ENCODE measurements at places on chromosomes 5 and 9. TPM values are rescaled to one million over a fixed set of nuclear protein-coding genes. Genes with fewer than 3 reads are reported as not detected.
A peak's percentile ranks its signal among the peaks of the same experiment; 100 is the strongest.

The PFN3 gene
- not detected for total RNA-seq

The ARID3C gene
- total RNA-seq, result not detected

The AQP7 gene
- 173 TPM for total RNA-seq

The AGXT2 gene
- total RNA-seq, result not detected

The IL3 gene
- total RNA-seq, result not detected

The STARD4 gene
- 3.8 TPM for total RNA-seq

The NTRK2 gene
- 5.5 TPM for total RNA-seq

The C9orf78 gene
- 35.6 TPM for total RNA-seq

The CCL27 gene
- total RNA-seq, result not detected

GRCh38 chr5:54230936-54231685 is 79.3 kb downstream of the ARL15 start:
- no peak for DNase-seq

DNA sequence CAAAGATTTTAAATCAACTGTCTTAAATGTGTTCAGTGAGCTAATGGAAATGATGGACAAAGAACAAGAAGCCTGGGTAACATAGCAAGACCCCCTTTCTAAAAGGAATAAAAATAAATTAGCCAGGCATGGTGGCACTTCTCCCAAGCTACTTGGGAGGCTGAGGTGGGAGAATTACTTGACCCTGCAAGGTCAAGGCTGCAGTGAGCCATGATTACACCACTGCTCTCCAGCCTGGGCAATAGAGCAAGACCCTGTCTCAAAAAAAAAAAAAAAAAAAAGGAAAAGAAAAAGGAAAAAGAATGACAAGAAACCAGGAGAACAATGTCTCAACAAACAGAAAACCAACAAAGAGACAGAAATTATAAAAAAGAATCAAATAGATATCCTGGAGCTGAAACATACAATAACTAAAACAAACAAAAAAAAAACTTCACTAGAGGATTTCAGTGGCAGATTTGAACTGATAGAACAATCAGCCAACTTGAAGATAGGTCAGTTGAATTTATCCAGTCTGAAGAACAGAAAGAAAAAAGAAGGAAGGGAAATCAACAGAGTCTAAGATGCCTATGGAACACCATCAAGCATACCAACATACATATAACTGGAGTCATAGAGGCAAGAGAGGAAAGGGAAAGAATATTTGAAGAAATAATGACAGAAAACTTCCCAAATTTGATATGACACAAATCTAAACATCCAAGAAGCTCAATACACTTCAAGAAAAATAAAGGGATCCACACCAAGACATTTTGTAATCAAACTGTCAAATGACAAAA is 16.8 kb upstream of the SLC35D2 start:
- no peak for DNase-seq

GRCh38 chr5:61438298-61438970 is 106.4 kb downstream of the ZSWIM6 start:
- DNase-seq, result no peak

DNA sequence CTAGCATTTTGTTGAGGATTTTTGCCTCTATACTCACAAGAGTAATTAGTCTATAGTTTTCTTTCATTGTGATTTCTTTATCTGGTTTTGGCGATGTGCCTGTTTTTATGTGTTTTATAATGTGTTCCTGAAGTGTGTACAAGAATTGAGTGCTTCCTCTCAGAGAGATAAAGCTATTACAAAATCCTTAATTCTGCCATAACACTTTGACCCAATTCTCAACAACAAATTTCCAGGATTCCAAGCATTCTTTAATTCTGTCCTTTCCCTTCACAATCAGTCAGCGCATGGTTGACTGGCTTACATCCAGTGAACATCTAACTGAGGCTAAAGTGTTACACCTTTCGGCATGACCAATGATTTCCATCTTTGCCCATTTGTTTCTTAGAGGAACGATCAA is 282.9 kb upstream of the MVB12B start:
- DNase-seq, result no peak

GRCh38 chr5:179699616-179700237 is 960 bp downstream of the CANX start:
- no peak for DNase-seq

DNA sequence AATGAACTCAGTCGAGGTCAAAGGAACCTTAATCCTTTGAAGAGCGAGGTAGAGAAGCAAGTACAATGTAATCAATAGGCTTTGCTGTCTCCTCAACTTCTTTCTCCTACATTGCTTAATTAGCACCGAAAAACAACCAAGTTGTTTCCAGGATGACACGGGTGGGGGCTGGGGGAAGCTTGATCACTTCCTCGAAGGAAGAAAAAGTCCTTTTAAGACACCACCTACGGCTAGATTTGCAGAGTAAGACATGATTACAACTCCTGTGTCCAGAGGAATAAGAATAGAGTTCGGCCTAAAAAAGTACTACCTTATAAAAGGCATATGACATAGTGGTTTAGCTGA is 811 bp upstream of the ARRDC3 start:
- DNase-seq, result no peak

DNA sequence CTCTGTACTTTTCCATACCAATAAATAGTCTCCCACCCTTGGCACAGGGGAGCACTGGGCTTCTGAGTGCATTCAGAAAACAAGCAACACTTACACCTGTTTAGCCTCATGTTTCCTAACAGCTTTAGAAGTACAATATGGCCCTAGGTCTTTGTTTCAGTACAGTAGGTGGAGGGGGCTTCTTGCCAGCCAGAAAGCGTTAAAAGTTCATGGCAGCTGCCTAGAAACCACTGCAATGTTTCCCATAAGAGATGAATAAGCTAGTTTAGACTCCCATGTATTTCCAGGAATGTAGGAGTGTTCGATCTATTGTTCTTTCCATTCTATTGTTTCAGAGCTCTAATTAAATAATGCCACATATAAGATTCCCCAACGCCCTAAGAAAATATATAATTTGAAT is 444.8 kb downstream of the ARHGEF28 start:
- no peak for DNase-seq

DNA sequence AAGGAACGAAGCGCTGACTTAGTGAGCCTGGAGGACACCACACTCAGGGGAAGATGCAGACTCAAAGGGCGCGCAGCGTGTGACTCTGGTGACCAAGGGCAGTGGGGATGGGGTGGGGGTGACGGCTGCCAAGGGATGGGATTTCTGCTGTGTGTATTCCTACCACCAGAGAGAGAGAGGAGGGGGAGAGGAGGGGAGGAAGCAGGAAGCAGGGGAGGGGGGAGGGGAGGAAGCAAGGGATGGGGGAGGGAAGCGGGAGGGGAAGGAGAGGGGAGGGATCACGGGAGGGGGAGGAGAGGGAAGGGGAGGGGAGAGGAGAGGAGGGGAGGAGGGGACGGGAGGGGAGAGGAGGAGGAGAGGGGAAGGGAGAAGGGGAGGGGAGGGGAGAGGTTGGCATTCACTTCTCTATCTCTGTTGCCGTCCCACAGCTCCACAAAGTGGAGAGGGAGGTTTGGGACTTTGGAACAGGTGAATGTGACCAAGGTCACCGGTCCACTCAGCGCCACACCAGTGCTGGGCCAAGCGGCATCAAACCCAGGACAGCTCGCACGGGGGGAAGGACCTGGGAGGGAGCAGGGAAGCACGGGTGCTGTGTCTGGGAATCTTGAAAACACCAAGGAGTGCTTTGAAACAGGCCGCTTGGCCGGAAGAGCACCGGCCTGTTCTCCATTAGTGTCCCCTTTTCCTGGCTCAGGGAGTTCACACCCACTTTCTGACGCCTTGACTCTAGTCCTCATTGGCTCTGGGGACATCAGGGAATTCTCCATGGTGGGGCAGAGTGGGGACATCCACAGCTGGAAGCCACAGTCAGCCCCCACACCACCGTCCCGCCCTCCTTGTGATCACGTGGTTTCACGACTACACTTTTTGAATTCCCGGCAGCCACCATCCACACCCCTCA is 77.4 kb downstream of the VAV2 start:
- no peak for DNase-seq

DNA sequence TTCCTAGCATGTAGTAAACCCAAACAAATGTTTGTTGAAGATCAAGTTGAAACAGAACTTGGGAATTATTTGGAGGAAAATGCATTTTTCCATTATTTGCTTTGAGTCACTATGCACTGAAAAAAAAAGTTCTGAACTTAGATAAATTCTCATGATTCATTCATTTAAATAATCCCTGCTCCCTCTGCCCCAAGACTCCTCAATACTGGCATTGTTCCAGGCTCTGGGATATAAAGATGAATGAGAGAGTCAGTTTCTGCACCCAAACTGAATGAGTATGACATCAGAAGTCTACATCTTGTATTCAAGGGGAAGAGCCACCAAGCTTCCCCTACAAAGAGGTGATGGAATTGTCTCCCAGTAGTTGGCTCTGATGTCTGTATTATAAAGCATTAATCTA is 123.9 kb downstream of the SEC61B start:
- no peak for DNase-seq

GRCh38 chr5:132422720-132423437 is 53.4 kb downstream of the SLC22A5 start:
- DNase-seq, result peak; percentile 67

- DNase-seq, result no peak
Measured at GRCh38 chr9:3585606-3586005, 59.8 kb upstream of the RFX3 start.

DNA sequence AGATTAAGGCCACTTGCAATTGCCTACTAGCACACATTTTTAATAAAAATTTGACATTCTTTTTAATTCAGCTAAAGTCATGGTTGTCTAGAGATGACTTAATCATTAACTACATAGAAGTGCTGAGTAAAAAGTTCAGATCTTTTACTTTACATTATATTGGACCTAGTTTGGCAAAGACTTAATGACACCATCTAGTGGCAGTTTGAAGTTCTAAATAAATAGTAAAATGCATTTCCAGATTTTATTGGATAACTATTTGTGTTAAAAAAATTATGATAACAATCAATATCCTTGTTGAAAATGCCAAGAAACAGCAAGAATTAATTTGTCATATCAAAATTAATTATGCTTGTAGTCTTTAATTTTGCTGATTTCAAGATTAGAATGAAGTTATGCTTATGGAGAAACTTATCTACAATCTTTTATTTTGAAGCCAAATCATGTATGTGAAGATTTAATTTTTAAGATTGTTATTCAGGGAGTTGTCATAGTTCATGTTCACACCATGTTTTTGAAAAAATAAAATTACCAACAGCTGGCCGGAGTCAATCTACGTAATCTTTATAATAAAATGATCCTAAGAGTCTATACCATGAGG is 69.6 kb upstream of the PJA2 start:
- no peak for DNase-seq

DNA sequence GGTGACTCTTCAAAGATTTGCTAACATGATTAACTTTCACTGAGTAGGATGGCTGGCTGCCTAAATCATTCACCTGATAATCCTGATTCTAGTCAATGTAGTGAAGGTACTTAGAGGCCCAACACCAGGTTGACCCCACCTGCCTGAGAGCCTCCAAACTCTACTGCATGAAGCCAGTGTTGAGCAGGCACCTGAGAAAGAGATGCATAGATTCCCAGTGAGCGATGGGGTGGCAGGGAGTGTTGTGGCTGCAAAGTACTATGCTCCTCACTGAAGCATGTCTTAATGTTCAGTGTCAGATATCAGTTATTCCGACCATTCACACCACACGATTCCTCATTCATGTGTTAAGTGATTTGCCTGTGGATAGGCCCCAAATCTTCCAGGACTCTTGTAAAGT is 804.4 kb downstream of the TLE4 start:
- DNase-seq, result no peak

DNA sequence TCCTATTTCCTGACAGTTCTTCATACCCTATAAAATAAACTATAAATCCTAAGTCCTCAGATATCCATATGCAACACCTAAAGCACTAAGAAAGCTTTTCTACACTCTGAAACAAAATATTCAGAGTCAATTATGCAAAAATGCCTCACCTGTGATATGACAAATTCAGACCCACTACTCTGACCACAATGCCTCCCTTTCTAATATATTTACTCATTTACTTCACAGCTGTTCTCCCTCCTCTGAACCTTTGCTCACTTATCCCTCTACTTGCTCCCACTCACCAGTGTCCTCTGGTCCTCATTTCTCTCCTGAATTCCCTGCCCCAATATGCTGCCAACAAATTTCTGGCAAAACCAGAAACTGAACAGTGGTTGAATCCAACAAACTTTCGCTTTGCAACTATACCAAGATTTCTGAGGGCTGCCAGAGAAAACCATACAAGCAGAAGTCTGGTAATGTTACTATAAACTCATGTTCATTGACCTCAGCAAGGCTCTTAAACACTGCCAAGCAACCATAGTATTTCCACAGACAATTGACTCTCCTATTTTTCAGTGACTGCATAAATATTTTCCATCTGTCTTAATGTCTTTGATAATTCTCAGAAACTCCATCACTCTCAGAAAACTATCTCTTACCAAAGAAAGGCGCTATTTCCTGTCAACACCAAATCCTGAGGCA is 7.1 kb downstream of the CCNH start:
- DNase-seq, result no peak

DNA sequence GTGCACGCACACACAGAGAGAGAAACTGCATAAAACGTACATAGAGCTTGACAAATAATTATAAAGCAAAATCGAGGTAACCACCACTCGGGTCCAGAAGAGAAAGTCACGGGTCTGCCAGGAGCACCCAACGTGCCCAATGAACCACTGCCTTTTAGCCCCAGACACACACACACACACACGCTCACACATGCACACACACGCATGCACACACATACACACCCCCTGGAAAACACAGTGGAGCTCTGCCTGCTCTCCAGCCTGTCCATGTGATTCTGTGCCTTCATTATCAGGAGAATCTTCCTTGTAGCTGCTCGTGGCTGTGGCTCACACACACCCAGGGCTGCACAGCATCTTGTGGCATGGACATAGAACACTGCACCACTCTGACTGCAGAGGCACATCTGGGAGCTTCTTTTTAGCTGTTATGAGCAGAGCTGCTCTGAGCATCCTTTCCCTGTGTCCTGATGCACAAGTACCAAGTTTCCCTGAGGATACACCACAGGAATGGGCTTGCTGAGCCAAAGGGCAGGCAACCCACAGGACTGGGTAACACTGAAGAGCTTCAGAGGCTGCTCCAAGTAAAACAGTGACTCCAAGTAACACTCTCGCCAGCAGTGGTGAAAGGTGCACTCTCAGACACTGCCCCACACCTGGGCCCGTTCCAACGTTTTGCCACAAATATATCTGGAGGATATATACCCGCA is 58.9 kb downstream of the CAMSAP1 start:
- no peak for DNase-seq

GRCh38 chr9:14561929-14562405 is 131.3 kb downstream of the ZDHHC21 start:
- DNase-seq, result no peak

Measured in left ventricle myocardium superior (tissue), 1 donor.